ENCODE measurements at places on chromosomes 3 and 15.

GRCh38 chr3:100141586-100141985, 27.3 kb upstream of the FILIP1L start:
- DNase-seq = no peak

DNA sequence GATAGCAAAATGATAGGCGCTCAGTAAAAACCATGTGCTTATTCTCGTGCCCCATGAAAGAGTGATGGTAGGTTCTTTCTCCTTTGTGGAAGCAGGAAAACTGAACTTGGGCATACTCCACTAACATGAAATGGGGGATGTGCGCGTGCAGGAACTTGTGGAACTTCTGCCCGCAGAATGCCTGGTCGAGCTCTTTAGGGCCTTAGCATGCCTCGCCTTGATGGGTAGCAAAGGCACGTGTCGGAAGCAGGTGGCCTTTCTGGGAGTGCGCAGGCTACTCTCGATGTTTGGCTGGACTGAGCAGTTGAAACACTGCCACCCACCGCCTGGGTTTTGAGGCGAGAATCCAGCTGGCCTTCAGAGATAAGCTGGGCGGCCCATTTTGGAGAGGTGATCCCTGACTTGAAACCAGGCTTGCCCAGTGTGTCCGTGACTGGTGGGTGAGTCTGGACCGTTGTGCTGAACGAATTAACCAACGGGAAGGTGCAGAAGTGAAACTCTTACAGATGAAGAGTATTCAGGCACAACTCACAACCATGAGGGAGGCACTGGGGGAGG, 842 bp downstream of the PCCB start:
- DNase-seq = peak; percentile 77

- peak; percentile 7 for DNase-seq
Observed at GRCh38 chr3:48157950-48158376, 30.3 kb downstream of the CDC25A start.

DNA sequence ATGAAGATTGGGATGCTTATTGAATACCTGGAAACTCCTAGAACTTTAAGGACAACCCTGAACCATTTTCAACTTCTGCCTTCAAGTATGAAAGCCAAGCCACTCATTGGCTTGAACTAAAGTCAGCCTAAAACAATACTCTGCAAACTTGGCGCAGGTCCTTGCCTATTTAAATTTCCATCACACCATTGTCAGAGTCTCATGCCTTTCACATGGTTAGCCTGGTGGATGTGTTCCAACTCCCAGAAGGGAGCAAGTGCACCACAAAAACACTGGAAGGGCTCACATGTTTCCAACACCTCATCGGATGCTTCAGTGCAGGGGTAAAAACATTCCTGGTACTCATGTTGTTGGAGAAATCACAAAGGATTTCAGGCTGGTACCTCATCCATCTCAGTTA, 511.6 kb upstream of the MDFIC2 start:
- DNase-seq = no peak

GRCh38 chr15:74333093-74333492, 34.4 kb downstream of the CYP11A1 start:
- no peak for DNase-seq

- no peak for DNase-seq
Observed at GRCh38 chr3:55069950-55070349, 142.1 kb upstream of the LRTM1 start.

DNA sequence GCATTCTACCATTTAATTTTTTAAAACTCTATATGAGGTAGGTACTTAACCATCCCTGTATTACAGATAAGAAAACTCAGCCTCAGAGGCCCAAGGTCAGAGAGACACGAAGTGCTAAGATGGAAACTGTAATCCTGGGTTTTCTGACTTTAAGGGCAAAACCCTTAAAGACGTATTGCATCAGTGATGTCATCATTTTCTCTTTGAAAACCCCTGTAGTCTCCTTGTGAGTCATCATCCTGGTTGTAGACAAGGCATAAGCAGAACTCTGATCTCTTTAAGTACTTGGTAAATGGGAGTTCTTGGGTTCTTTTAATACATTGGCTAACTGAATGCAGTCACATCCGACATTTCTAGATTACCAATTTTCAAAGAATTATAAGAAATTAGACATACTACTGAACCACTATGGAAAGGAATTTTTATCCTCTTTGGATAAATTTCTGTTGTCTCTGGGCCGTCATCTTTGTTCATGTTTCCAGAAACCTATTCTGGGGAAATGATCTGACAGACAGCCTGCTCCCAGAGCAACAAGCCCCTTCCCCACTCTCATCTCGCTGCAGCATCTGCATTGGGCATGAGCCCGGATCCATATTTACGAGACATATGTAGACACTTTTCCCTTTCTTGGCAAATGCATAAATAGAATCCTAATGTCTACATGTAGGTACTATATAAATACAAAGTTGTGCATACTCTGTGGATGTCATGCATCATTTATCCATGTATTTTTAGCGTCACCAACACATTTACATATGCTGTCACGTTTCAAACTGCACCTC, 48.7 kb upstream of the MDFIC2 start:
- no peak for DNase-seq

GRCh38 chr3:149717391-149718056, 34.8 kb downstream of the COMMD2 start:
- DNase-seq = peak; percentile 79

GRCh38 chr3:102102394-102102793, 253.1 kb downstream of the NFKBIZ start:
- no peak for DNase-seq
